ENCODE measurements at places on chromosomes 16 and 17.

- DNase-seq, result no peak
Observed at GRCh38 chr16:50916040-50916439, 174.2 kb downstream of the CYLD start.

GRCh38 chr16:89944773-89945172, 3.8 kb upstream of the DEF8 start:
- DNase-seq, result no peak

DNA sequence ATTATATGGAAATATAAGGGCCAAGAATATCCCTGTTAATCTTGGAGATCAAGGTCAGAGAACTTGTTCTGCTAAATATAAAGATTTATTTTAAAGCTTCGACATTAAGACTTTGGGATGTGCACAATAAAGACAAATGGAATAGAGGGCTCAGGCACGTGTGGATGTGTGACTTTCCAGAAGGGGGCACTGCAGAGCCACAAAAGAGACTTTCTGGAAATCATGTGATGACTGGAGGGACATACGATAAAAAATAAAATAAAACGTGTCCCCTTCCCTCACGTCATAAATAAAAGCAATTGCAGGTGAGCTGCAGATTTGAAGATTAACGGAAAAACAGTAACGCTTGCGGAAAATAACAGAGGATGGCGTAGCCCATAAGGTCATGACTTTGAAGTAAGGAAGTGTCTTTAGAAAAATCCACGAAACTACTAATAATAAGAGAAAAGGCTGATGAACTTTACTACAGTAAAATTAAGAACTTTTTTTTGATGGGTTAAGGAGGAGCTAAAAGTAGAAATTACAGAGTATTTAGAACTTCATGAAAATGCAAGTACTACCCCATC, 9.4 kb upstream of the ENGASE start:
- no peak for DNase-seq

- DNase-seq, result no peak
Observed at GRCh38 chr17:76550712-76551615, 11.1 kb downstream of the PRCD start.

DNA sequence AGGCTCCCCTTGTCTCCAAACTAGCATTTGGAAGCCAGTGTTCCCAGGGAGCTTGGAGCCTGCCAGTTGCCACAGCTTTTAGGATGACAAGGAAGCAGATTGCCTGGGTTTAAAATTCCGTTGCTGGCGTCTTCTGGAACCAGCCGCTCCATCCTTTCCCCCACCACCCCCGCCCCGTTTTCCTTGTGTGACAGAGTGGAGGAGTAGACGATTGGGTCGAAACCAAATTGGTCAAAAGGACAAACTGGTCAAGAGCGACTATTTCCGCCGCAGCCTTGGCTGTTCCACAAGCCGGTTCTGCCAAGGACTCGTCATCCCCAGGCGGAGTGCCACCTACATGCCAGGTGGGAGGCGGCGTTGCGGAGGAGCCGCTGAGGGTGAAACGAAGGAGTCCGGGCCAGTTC, 91.1 kb downstream of the RPA1 start:
- no peak for DNase-seq

Measured in femur (tissue), 1 donor.